ENCODE measurements at places on chromosomes 2 and 18.

DNA sequence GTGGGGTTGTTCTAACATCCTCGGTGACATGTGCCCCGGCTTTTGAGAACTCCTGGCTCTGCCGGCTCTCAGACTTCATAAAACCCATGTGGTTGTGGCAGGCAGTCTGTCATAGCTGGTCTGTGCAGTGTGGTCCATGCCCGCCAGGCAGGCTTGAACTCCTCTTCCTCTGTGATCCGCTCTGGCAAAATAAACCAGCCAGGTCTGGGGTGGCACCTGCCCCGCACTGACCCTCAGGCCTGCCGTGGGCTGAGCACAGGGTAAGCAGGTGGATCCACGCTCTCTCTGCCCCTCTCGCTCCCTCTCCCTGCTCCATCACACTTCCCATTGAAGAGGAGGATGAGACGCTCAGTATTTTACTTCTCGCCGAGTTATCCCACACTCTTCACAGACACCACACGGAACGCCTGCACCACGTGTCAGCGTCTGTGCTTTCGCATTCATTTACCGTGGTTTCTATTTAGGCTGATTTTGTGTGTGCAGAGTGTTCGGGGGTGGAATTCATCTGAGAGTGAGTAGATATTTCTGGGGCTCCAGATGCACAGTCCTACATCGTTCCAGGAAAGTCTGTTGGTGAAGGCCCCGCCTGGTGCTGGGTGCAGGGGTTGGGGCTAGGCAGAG is 56.4 kb downstream of the RTP5 start:
- DNase-seq, result no peak

DNA sequence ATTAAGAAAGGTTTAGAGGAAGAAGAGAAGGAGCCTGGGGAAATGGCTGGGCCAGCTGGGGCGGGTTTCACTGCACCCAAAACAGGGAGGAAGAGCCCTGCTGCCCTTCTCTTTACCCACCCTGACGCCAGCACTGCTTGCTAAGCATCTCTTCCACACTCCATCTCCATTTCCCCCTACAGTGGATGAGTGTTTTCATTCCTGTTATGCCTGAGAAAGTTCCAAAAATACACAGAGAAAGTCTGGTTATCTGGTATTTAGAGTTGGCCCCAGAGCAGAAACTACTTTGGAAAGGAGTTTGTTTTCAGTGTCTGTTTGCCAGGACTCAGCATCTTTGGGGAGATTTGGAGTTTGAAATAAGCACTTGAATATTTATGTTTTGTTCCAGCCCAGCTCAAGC is 451.0 kb downstream of the SLC4A3 start:
- DNase-seq, result no peak

DNA sequence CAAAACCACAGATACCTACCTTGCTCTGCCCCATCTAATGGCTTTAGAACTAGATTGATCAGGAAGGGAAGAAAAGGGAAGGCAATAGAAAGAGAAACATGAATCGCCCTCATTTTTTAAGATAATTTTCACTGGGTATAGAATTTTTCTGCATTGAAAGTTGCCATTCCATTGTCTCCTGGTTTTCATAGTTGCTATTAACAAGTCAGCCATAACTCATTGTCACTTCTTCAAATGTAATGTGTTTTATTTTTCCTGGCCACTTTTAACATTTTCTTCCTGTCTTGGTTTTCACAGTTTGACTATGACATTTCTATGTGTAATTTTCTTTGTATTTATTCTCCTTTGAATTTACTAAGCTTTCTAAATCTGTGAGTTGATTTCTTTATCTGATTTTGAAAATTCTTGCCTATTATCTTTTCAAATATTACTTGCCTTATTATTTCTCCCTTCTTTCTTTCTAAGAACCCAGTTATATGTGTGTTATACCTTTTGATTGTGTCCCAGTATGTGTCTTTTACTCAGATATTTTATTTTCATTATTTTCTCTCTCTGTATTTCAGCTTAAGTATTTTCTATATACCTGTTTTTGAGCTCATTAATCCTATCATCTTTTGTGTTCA is 85.5 kb upstream of the GLI2 start:
- DNase-seq, result no peak

- DNase-seq, result no peak
Observed at GRCh38 chr2:86446060-86446459, 4.9 kb downstream of the KDM3A start.

DNA sequence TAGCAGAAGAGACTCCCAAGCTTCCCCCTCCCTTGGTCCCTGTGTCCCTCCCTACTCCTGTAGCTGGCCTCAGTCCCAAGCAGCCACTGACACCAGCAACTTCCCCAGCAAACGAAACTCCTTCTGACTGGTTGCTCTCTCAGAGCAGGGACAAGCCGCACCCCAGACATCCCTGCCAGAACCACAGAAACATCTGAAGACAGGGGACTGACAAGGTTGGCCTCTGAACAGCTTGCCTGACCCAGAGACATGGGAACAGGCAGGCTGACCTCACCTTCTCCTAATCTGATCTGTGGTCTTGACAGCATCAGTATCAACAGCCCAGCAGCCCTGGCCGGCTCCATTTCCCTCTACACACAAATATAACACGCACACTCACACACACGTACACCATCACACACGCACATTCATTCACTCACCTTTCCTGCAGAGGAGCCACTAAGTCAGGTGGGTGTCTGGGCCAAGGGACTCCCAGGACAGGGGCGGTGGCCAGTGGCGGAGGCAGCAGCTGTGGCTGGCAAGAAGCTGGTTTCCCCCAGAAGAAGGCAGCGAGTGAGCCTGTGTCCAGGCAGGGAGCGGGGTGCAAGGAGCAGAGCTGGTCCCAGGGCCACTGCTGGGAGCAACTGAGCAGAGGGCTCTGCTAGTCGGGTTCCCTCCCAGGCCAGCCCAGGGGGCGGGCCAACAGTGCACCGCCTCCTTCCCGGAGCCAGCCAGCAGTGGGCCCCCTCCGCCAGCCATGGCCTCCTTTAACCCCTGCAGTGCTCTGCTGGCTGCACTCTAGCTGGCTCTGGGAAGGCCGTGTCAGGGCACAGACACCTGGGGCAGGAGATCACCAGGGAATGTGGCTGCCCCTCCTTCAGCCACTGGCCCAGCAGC is 59.1 kb downstream of the TNS1 start:
- DNase-seq, result peak; percentile 77

DNA sequence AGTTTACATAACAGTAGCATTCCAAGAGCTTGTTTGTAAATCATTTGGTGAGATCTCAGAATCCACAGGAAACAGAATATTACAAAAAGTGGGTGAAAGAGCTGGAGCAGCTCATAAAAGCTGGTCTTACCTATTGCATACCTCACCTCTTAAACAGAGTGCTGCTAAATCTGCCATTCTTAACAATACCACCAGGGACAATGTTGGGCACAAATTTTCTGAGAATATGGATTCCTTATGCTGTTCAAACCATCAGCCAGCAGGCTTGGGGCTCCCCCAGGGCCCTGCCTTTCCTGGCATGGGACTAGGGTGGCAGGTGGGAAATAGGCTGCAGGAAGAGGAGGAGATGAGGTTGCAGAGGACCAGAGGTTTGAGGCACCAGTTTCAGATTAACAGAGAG is 55.6 kb downstream of the TGFA start:
- DNase-seq, result no peak

DNA sequence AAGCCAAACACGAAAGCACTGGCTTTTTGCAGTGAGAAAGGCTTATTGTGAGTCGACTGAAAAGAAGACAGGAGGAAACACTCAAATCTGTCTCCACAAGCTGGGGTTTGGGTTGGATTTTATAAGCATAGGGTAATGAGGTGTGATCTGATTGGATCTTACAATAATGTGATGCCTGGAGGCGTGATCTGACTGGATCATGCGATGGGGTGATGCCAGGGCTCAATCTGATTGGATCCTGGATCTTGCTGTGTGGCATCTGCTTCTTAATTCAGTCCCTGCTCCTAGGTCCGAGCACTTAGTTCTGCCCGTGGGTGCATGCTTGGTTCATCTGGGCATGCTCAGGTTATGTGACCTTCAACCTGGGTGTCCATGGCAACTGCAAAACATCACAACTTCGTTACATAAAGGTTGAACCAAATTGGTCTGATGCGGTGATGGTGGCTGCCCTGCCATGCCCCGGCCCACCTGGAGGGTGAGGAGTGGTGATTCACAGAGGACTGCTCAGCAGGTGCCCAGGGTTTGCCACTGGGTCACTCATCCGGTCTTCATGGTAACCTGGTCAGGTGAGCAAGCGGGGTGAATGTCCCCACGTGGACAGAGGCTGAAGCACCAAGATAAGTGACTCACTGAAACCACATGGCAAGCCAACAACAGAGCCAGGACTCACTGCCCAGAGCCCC is 111.0 kb downstream of the KCNF1 start:
- DNase-seq, result no peak

- DNase-seq, result no peak
Observed at GRCh38 chr2:120858361-120859106, 122.9 kb downstream of the GLI2 start.

DNA sequence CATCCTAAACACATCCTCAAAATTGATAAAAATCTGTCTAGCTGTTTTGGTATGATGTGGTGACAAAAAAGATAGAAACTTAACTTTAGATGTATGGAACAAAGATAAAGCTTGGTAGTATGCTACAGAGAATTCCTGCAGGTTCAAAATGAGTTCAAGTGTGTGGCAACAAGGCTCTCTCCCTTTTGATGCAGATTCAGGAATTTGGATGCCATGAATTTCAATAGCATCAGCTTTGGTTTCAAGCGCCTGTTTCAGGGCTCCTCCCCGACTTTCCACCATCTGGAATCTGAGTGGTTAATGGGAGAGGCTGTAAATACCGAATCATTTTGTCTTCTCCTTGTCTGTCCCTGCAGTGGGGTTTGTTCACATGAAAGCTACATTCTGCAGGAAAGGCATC is 180.6 kb downstream of the MTX2 start:
- no peak for DNase-seq

DNA sequence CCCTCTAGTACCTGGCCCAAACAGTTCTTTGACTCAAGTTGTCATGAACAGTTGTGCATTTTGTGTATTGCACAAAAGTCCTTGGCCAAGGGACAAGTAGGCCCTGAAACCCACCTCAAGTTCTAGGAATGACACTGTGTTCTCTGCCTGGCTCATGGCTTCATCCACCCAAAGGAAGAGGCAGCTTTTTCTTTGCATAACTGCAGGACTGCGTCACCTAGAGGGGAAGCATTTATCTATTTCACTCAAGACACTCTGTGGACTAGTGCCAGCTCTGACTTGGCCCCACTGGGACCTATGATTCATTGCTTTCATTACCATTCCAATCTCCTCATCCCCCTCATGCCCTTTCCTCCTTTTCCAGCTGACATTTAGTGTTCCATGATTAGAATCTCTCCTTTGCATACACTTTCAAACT is 119.3 kb upstream of the SIX2 start:
- peak; percentile 99 for DNase-seq

- DNase-seq, result no peak
Observed at GRCh38 chr2:181672255-181673008, 7.9 kb downstream of the NEUROD1 start.

GRCh38 chr2:220144411-220144810 is 517.0 kb downstream of the SLC4A3 start:
- no peak for DNase-seq

DNA sequence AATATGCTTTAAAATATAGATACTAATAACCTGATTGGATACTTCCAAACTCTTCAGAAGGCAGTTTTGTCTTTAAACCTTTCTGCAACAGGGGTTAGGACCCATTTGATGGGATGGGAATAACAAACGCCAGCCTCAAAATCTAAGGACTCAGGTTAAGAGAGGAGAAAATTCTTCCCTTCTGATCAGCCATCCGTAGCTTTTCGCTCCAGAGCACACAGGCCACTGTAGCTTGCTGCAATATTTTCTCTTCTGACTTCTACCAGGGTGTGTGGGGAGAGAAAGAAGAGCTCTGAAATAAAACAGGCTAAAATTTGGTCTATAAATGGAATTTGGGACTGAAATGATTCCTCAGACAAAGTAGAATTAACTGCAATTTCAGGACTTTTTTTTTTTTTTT is 95.1 kb downstream of the ALPK2 start:
- DNase-seq, result peak; percentile 65

DNA sequence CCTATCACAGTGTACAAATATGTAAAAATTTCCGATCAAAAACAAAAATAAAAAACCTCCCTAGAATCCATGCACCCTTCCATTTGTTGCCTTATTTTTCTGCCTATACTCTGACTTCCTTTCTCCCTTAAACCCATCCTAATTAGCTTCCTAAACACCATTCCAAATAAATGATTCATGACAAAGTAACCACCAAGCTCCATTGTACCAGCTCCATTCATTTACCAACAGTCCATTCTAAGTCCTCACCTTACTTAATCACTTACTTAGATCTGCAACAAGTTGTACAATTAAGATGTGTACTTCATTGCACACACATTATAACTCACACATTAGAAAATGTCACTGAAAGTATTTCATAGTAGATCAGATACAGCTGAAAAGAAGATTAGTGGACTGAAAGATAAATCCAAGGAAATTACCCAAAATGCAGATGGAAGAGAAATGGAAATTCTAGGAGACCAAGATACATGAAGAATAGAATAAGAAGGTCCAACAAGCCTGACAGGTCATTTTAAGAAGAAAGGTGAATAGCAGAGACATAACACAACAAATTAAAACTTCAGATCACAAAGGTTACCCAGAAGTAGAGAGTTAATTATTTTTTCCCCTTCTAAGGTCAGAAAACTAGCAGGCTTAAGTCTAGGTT is 154.6 kb downstream of the DYM start:
- DNase-seq, result no peak

DNA sequence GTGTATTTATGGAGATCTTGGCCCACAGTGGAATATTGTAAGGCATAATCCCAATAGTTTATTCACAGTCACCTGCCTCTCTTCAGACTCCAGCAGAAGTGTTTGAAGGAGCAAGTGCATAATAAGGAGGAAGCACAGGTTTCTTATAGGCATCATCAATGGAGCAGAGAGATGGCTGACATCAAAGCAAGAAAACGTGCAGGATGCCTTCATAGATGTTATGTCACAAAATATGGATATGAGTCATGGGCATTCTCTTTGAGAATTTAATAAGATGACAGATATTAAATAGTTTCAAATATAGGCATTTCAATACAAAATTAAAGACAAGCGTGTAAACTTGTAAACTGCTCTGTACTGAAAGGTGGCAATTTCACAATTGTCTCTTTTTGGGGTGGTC is 4.0 kb upstream of the RND3 start:
- DNase-seq, result no peak
